ENCODE measurements at places on chromosomes 7 and 10.

GRCh38 chr7:9600974-9601373 is 1167.6 kb downstream of the NXPH1 start:
- no peak for DNase-seq

GRCh38 chr7:2060701-2061100 is 172.0 kb downstream of the MAD1L1 start:
- no peak for DNase-seq

DNA sequence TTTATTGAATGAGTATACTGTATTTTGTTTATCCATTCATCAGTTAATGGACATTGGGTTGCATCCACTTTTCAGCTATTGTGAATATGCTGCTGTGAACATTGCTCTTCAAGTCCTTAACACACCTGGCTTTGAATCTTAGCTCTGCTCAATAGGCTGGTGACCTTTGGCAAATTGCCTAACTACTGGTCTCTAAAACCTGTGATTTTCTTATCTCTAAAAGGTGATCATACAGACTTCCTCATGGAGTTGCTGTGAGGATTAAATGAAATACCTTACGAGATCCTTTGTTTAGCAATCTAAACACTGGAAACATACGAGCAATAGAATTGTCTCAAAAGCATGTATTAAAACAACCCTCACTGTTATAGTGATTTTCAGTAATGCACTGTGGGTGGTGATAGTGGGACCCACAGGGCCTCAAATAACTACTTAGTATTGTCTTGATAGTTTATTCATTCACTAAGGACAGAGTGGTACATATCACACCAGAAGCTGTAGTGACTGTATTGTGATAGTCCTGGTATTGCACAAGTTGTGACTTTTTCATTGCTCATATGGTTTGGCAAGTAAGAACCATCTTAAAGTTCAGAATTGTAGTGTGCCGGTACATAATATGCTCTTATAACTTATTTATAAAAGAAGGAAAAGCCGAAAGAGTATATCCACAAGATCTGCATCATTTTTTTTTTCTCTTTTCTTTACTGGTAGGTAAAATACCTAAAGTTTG is 257.6 kb downstream of the EXOC4 start:
- no peak for DNase-seq

GRCh38 chr7:3217166-3217565 is 83.9 kb upstream of the SDK1 start:
- no peak for DNase-seq

DNA sequence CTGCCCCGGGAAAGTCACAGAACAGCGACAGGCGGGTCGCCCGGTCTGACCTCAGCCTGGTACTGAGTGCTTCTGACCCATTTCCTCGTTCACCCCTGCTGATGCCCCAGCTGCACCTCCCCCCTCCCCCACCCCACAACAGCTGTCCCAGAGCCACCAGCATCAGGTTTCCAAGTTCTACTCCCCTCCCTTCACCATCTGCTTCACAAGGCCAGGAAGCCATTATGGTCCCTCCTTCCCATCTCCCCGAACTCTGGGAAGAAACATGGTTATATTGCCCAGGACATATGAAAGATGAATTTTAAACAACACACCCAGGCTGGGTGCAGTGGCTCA is 301.9 kb upstream of the GALNT17 start:
- no peak for DNase-seq

DNA sequence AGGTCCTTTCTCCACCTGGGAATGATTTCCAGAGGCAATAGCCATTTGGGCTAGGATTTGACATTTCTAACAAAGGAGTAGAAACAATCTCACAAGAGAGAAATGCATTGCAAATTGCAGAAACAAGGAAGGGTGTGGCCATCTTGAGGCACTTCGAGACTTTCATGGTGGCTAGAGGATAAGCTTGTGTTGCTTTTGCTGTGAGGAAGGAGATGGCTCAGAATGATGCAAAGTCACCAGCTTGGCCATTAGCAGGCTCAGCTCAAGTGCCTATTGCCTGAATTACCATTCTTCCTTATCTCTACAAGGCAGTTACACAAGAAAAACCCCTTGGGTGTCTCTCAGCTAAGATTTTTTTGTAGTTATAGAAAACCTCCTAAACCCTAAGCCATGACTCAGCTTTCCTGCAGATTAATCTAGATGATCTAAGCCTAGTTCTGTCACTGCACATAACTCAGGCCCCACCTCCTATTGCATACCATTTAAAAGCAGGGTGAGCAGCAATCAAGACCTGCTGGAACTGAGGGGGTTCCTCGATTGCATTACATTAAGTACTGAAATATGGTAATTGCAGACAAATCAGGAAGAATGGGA is 683.1 kb downstream of the NRG3 start:
- DNase-seq, result no peak

- no peak for DNase-seq
Observed at GRCh38 chr10:77285529-77286182, 352.0 kb downstream of the KCNMA1 start.

DNA sequence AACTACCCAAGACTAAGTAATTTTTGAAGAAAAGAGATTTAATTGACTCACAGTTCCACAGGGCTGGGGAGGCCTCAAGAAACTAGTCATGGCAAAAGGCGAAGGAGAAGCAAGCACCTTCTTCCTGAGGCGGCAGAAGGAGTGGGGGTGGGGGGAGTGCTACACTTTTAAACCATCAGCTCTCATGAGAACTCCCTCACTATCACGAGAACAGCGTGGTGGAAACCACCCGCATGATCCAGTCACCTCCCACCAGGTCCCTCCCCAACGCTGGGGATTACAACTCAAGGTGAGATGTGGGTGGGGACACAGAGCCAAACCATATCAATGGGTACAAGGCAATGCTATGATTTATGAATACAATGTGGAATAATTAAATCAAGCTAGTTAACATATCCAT is 241.9 kb downstream of the PTPRN2 start:
- DNase-seq, result no peak

DNA sequence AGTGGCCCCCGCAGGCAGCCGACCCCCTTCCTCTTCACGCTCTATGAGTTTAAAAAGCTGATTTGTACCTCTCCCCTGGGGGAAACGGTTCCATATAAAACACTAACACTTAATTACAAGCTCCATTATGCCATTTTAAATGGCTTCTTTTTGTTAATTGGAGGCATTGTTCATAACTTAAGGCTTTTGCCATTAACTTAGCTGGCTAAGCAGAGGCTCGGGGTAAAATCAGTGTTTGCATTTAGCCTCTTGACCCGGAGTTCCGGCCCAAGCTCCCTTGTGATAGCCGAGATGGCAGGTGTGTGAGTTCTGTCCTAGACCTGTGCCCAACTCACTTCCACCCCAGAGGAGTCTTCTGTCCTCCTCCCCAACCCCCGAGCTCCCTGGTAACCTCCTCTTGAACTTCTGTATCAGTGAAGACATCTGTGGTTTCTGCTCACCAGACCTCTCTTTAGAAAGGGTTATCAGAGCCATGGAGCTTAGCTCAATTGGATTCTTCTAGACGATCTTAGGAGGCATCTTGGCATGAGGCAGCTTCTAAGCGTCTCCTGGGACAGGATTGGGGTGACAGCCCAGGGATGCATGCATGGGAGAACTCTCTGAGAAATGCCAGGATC is 34.2 kb upstream of the SH2B2 start:
- no peak for DNase-seq
